Activated T-cell treated with anti-CD3 and anti-CD28 coated beads for 48 hours (primary cell): ENCODE measurements at places on chromosomes 2 and 18.

- DNase-seq: no peak
Measured at GRCh38 chr18:48905513-48905912, 45.3 kb downstream of the SMAD7 start.

GRCh38 chr2:47354848-47355204, 48.1 kb upstream of the MSH2 start:
- no peak for DNase-seq

GRCh38 chr2:2536416-2537056, 205.5 kb upstream of the MYT1L start:
- no peak for DNase-seq

DNA sequence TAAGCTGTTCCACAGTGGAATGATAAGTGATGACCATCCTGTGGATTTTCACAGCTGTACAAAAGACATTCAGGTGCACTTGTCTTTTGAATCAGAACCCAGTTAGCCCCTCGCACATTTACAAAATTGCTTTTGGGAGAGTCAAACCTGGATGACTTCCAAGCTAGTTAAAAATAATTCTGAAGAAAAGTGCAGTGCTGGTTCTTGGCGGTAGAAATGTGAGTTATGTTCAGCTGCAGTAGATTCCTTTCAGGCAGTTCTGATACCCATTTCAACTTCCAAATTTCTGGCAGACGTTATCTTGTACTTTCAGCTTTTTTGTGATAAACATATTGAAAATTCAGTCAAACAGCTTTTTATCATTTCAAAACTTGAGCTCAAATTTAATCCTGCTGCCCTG, 324.7 kb downstream of the NRXN1 start:
- DNase-seq: no peak

- DNase-seq: peak; percentile 10
Measured at GRCh38 chr2:71277536-71278103, 50.7 kb upstream of the PAIP2B start.

DNA sequence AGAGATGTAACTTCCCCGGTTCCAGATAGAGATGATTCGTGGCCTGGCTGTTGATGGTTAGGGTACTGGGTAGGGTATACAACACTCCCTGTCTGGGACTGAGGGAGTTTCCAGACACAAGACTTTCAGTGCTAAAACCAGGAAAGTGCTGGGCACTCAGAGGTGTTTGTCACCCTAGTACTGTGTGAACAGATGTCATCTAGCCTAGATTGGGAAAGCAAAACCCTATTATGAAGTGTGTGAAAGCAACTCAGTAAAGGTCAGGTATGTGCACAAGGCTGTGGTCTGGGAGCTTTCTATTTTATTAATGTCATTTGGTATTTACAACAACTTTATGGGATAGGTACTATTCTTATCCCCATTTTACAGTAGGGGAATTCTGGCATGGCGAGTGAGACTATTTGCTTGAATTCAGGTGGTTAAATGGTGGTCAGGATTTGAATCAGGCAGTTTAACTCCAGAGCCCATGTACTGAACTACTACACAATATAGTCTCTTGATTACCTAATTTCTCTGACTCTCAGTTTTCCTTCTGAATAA, 2.6 kb downstream of the BZW1 start:
- DNase-seq: peak; percentile 19

GRCh38 chr2:201513271-201513670, 61.7 kb downstream of the STRADB start:
- no peak for DNase-seq

GRCh38 chr2:200158647-200159356, 147.7 kb upstream of the SPATS2L start:
- no peak for DNase-seq

DNA sequence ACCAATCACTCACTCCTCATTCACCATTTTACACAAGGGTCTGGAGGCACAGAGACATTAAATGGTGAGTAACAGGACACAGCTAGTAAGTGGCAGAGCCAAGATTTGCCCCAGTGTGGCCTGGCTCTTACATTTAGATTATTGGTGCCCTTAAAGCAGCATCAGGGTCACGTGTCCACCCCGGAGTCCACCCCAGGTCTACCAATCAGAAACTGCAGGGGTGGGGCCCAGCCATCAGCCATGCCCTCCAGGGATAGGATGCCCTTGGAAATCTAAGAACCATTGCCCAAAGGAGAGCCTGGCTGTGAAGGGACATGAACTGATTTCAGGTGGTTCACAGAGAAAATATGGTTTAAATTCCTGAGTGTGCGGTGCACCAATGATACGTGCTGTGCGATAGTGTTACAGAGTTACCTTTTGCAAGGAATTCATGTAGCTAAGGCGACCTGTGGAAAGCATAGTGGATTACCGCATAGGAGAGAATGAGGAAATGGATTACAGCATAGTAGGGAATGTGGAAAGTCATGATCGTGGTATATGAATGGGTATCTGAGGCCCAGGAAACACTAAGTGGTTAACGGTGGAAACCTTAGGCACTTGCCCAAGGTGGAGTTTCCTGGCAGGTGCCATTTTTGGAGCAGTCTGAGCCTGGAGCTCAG, 17.8 kb downstream of the IGFBP5 start:
- no peak for DNase-seq

- DNase-seq: no peak
Measured at GRCh38 chr2:156769802-156770201, 333.6 kb downstream of the GPD2 start.

DNA sequence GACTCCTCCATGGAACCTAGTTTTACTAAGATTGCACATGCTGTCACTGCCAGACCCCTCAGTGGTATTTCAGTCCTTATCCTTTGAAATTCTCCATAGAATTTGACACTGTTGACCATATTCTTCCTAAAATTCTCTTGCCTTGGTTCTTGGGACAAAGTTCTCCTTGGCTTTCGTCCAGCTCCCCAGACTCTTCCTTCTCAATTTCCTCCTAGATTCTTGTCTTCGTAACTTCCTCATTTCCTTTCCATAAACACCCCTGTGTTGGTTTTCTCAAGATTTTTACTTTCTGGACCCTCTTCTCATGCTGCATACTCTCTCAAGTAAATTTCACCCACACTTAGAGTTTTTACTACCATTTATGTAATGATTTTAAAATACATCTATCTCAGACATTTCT, 96.6 kb upstream of the TWSG1 start:
- DNase-seq: no peak

- DNase-seq: no peak
Measured at GRCh38 chr2:16382451-16382850, 283.2 kb downstream of the CYRIA start.

DNA sequence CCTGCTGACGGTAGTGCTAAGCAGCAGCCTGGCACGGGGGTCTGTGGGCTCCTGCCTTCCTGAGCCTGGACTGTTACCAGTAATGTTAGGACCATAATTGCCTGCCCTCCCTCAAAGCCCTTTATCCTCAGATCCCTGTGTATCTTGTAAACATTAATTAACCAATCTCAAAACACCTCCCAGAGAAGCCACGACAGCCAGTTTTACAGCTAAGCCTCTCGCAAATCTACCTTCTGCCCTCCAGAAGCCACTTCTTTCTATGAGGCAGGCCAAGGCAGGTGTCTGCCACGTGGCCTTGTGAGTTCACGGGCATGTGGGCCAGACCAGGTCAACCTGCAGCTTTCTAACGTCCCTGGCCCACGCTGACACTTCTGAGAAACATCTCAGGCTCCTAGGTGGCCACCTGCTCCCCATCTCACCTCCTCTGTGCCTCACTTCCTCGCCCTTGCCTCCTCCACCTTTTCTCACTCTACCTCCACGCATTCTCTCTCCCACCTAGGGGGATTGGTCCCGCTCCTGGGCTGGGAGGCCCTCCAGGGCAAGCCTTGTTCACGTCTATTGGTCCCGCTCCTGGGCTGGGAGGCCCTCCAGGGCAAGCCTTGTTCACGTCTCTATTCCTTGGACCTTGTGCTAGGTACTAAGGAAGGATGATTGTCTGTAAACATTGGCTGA, 64.3 kb downstream of the EDAR start:
- DNase-seq: no peak

DNA sequence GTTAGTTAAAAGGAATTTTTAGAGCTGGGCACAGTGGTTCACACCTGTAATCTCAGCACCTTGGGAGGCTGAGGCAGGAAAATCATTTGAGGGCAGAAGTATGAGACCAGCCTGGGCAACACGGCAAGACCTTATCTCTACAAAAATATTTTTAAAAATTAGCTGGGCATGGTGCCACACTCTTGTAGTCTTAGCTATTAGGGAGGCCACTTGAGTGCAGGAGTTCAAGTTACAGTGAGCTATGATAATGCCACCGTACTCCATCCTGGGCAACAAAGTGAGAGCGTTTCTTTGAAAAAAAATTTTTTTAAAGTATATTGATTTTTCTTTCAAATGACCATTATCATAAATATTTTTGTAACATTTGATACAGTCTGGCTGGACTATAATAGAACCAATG, 93.6 kb upstream of the FAM117B start:
- no peak for DNase-seq

DNA sequence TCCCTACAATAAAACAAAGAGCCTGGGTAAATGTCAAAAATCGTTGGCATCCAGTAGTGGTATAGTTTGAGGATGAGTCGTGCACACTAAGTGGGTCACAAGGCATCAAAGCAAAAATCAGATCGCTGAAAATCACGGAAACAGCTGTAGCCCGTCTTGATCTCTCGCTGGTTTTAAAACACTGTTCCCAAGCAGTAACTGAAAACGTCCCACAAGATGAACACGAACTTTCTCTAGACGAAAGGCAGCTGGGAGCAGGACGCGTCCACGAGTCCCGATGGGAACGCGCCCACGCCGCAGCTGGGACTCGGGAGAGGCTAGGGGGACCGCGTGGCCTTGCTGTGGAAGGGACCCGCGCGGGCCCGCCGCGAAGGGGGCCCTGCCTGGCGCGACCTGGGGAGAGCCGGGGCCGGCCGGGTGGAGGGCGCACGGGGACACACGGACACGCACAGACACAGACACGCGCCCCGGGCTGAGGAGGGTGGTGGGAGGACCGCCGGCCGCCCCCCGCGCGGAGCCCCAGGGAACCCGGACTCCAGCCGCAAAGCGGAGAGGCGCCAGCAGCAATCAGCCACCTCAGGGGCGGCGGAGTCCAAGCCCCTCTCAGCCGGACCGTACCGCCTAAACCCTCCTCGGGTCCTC, 651 bp downstream of the STK17B start:
- no peak for DNase-seq

- no peak for DNase-seq
Measured at GRCh38 chr2:102773149-102773705, 11.4 kb downstream of the TMEM182 start.

GRCh38 chr18:67081482-67082211, 434.9 kb downstream of the DSEL start:
- DNase-seq: no peak

DNA sequence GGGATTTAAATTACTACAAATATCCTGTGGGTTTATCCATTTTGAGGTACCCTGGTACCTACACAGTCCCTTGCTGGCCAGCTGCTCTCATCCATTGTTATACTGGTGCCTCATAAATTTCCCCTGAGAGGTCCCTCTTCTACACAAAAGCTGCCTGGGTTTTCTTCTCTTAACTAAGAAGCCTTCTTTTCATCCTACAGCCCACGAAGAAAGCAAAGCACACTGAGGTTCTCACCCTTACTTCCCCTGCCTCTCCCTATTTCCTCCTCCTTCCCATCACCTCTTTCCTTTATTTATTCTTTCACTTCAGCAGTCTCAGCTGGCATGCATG, 154.9 kb downstream of the CSRNP3 start:
- DNase-seq: no peak

GRCh38 chr2:227536445-227536844, 62.2 kb upstream of the SCYGR2 start:
- DNase-seq: no peak

GRCh38 chr2:200087451-200087850, 132.1 kb downstream of the MAIP1 start:
- no peak for DNase-seq

GRCh38 chr2:158723181-158723838, 71.8 kb upstream of the DAPL1 start:
- DNase-seq: no peak

DNA sequence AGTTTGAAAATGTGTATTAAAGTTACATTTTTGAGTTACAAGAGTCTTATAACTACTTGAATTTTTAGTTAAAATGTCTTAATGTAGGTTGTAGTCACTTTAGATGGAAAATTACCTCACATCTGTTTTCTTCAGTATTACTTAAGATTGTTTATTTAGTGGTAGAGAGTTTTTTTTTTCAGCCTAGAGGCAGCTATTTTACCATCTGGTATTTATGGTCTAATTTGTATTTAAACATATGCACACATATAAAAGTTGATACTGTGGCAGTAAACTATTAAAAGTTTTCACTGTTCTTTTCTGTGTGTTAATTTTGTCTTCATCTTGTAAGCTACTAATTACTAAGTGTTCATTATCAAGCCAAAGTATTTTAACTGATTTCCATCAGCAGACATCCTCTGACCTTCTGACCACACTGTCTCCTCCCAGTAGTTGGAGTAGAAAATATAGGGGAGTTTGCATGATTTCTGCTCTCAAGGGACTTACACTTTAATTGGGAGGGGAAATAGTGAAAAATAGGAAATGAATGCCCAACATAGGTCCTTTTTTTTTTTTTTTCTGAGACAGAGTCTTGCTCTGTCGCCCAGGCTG, 4.3 kb downstream of the PMAIP1 start:
- no peak for DNase-seq

GRCh38 chr2:205860885-205861284, 178.6 kb downstream of the NRP2 start:
- no peak for DNase-seq

- no peak for DNase-seq
Measured at GRCh38 chr2:26268213-26268612, 23.5 kb downstream of the HADHB start.

DNA sequence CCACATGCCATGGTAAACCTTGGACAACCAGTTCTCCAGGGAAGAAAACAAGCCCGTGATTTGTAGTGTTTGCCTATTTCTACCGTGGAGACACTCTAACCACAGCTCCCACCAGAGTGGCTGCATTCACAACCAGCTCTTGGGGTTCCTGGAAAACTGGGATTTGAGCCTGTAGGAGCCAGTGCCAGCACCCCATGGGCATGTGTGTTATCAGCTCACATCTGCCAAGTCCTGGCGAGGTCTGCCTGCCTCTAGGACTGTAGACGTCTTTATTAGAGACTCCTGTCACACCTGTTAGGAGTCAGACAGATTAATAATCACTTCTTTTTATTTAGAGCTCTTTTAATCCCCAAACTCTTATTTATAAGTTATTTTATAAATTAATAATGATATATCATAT, 41.0 kb downstream of the INPP5D start:
- no peak for DNase-seq

- DNase-seq: no peak
Measured at GRCh38 chr2:180360283-180360618, 353.2 kb upstream of the CWC22 start.

- DNase-seq: no peak
Measured at GRCh38 chr2:131493199-131493968, 1.2 kb upstream of the MZT2A start.

- no peak for DNase-seq
Measured at GRCh38 chr18:27583466-27583865, 398.4 kb upstream of the CHST9 start.

GRCh38 chr2:155190342-155190741, 491.8 kb downstream of the KCNJ3 start:
- DNase-seq: no peak

GRCh38 chr2:42214669-42215068, 45.5 kb downstream of the EML4 start:
- DNase-seq: no peak

GRCh38 chr2:207332480-207333212, 166.9 kb upstream of the KLF7 start:
- no peak for DNase-seq
